Fibroblast of mammary gland (primary cell): ENCODE measurements at places on chromosomes 4 and X.

DNA sequence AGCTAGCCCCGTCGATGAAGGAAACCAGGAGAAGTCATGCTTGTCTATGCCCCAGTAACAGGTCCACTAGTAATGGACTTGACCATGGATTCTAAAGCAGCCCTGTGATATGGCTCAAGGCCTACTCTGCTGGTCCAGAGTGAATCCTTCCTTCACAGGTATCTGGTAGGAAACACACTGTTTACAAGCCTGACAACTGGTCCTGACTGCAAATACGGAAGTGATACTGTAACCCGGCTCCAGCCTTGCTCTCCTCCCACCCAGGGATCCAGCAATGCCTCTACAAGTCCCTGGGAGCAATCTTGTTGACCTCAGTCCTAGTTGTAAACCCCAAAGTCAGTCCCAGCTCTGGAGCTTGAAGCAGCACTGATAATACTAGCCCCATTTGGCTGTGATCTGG lies 239.2 kb upstream of the GRID2 start:
- no peak for DNase-seq

DNA sequence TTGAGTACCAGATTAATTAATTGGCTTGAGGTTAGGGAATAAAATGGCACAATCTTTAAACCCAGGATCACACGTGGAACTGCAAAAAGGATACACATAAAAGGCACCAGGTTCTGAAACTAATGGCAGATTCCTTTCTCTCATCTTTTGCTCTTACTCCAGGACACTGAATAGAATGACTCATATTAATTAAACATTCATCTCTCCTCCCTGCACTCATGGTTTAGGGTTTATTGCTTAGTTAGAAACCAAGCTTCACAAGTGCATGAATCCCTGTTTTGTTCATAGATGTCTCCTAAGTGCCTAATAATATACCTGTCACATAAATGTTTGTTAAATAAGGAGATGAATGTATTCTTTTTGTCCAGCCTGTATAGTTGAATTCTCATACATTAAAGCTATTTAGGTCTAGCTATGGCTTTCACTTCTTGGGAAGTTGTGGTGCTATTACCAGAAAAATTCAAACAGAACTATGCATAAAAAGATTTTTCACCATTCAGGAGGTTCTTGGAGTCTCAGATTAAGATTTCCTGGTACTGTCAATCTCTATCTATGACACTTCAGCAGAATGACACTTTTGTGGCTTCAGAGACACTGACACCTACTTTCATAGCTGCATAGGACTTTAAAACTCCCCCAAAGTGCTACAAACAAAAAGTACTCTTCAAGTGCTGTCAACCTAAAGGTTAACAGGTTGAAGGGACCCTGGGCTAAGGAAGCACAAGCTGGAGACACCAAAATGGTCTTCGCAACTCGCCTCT lies 7.4 kb downstream of the CORIN start:
- DNase-seq, result no peak

DNA sequence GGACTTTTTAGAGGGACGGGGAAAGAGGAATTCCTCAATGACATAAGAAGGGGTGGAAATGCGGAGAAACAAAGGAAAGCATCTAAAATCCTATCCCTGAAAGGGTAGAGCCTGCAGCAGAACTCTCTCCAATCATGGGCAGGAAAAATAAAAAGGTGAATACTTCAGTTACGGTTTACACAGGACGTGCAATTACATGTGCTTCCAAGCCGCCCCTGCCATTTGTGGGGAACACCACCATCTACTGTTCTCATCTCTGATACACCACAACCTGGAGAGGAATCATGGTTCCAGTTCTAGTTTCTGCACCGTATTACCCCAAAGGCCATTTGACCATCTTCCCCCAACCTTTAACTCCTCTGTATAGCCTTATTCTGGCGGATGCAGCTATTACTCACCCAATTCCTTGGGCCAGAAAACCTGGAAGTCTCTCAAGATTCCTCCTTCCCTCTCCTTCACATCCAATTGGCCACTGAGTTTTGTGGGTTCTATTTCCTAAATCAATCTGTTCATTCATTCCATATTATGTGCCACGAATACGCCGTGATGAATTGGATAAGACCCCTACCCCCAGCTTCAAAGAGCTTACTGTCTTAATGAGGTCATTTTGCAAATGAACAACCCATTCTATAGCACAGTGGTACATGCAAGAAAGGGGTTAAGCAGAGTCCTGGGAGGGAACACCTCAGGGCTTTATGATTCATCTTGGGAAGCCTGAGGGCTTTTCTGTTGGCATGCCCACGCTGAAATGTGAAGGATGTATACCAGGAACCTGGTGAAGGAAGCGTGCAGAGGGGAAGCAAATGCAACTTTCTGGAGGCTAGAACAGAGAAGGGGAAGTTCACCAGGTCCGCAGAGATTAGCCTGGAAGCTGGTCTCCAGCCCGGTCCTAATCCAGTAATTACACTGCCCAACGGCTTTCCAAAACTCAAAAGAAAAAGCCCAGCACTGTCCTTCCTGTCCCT lies 1.4 kb upstream of the MSL3 start:
- DNase-seq, result peak; percentile 52

GRCh38 chr4:144304025-144304424 lies 163.5 kb upstream of the GYPA start:
- no peak for DNase-seq

DNA sequence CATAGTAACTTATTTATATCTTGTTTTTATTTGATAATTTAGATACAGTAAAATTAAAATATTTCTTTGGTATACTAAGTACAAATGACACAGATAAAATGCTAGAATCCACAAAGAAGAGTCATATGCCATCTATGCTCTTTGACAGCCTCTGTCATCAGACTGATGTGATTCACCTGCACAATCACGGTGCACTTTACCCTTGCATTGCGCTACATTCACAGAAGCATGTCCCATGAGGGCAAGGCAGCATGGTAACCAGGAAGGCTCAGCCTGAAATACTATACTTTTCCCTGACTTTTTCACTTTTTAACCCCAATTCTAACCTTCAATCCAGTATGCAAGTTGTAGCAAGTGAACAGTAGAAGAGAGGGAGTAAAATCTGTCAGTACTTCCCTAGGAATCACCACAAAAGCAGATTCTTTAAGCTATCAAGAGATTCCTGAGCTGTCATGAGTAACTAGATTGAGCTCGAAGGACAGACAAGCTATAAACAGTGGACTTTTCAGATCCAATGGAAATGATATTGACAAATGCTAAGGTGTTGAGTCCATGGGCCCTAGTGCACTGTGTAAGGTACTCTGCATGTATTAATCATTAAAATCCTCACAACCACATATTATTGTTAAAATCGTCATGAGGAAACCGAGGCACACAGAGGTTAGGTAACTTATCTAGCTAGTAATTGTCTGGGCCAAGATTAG lies 14.2 kb downstream of the SEC24D start:
- DNase-seq, result peak; percentile 49

GRCh38 chrX:112233164-112233563 lies 150.6 kb upstream of the TRPC5 start:
- DNase-seq, result no peak

DNA sequence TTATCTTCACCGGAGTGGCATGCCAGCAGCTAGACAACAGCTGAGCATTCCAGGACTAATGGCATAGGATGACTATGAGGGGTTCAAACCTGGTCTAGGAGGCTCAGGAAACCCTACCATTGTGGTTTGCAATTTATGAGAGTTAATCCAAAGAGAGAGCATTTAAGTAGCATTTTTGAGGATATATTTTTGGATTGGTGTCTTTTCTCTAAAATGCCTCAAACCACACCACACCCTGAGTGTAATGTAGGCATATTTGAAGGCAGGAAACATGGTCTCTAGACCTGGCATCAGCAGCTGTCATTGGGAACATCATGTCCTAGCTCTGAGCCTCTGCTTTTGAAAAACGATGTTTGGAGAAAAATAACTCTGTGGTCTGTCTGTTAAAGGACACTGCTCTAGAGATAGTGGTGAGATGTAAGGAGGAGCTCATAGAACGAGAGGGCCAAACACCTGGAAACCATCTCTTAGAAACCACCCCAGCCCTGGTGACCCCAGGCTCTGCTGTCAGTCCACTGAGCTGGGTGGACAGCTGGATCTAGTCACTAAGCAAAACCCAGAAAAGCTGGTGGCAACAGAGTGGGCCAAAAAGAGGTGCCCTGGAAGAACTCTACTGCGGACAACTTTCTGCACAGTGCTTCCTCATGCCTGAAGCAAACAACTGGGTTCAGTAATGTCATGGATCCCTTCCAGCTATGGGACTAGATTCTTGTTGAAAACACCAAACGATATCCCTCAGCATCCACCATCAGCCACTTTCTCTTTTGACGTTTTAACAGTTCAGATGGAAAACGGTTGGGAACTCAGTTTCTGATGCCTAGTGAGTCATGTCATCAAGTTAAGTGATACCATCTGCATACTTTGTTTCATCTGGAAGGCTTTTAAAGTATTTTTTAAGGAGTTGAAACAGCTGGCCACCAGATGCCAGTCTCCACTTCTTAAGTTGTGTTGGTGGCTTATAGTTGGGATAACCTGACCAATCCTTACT lies 100.2 kb upstream of the C1QTNF7 start:
- peak; percentile 98 for DNase-seq

DNA sequence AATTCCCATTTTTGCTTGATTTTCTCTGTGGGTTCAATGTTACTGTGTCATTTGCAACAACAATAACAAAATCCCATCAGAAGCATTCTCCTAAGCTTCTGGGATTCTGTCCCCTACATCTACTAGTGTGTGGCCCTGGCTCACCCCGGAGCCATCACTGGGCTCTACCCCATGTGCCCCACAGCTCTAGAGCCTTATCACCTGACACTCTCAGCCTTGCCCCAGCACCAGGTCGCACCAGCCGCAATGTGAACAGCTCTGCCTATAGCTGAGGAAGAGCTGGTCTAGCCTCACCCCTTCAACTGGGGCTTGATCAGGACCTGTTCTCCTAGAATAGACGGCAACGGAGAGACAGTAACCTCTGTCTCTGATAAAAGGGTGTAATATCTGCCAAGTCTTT lies 161.7 kb downstream of the SHROOM3 start:
- no peak for DNase-seq

DNA sequence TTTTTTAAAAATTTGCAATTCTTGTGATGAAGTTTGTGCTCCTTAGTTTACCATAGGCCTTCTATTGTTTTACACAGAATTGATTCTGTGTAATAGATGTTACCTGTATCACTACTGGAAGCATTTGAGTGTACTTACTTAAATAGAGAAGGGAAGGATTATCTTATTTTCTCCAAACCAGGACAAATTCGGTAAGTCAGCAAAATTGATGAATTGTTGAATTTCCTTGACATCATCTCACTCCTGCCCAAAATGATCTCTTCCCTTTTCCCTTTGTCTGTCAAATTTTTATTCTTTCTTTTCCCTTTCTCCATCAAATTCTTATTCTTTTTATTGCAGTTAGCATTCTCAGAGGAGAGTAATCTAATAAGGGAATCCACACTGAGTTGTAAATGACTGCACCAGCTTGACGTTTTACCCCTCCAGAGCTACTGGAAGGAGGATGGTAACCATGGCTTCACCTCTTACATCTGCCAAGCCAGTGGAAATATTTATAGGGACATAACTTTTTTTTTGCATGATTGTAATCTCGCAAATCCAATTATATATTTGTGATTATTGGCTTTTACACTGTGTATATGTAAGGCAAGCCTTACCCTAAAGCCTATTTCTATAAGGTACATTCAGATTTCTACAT lies 42.6 kb upstream of the HAND2 start:
- no peak for DNase-seq
